ENCODE measurements at places on chromosomes 12 and 14.

DNA sequence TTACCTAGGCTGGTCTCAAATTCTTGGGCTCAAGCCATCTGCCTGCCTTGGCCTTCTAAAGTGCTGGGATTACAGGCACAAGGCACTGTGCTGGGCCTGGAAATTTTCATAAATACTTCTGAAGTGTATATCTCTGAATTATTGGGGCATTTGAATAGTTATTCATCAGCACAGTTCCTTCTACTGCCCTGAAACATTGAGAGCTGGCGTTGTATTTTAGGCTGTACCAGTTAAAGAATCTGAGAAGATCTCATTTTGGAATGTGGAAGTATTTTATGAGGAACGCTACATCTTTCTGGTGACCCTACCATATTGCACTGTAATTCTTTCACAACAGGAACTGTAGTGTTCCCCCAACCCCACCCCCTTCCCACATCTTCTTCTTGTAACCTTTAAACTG is 349.0 kb upstream of the RGS6 start:
- DNase-seq: no peak

GRCh38 chr12:114686426-114686772 is 2.4 kb upstream of the TBX3 start:
- no peak for DNase-seq

GRCh38 chr14:53884601-53885000 is 72.0 kb downstream of the BMP4 start:
- no peak for DNase-seq

DNA sequence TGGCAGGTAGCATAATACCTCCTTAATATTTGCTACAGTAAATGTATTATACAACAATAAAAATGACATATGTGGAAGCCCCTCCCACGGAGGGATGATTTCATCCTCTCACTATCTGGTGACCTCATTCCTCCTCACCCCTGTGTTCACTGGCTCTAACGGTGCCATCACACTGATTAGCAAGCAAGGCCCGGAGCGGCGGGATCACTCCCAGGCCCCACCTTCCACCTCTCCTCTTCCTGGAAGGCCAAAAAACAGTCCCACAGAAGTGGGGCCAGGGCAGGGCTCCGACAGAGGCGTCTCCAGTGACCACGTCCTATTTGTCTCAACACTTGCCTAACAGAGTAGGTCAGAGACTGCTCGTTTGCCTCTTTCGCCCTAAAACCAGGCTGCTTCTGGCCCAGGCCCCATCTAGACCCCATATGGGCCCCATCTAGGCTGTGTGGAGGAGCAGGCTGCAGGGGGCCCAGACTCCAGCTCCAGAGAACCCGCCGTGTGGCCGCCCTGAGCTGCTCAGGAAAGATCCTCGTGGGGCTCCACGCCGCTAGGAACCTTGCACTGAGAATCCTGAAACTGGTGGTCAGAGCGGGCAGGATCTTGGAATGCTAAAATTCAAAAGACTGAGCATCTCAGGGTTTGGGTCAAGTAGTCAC is 3.7 kb downstream of the SELPLG start:
- no peak for DNase-seq

GRCh38 chr12:128554546-128555304 is 269.0 kb downstream of the SLC15A4 start:
- DNase-seq: no peak

DNA sequence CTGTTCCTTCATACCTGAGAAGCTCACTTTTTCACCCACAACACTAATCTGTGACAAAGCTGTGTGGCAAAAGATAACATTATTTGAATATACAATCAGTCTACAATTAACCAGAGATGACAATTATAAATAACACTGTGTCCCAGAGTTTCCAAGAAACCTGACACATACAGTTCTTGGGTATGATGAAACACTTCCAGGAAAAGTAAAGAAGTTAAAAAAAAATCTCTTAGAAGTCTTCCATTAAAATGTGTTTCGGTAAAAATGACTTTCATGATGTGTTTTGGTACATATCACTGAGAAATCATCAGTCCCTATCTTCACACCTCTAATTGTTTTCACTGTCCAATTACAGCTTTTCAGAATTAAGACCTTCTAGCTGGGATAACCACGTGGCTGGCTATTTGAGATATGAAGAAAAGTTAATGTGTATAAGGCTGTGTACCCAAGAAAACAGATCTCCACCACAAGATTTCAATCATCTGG is 390.2 kb downstream of the SOX5 start:
- DNase-seq: no peak

GRCh38 chr14:62436261-62436660 is 609.0 kb downstream of the KCNH5 start:
- DNase-seq: no peak

DNA sequence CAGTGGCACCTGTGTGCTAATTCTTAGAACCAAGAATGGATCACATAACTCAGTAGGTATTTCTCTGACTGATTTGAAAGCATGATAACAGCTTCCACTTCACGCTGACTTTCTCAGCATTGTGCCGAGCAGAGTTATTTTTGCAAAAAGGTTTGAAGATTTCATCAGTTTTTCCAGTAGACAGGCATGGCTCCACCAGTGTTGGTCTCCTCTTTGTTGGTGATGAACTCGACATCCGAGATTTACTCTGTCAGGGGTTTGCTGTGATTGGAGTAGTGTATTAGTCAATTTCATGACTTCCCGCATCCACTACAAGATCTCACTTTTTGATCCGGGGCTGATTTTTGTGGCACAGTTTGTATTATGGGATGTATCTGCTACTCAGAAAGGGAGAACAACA is 85.3 kb downstream of the PRKCH start:
- no peak for DNase-seq

GRCh38 chr14:96888593-96888992 is 91.4 kb downstream of the VRK1 start:
- DNase-seq: no peak

DNA sequence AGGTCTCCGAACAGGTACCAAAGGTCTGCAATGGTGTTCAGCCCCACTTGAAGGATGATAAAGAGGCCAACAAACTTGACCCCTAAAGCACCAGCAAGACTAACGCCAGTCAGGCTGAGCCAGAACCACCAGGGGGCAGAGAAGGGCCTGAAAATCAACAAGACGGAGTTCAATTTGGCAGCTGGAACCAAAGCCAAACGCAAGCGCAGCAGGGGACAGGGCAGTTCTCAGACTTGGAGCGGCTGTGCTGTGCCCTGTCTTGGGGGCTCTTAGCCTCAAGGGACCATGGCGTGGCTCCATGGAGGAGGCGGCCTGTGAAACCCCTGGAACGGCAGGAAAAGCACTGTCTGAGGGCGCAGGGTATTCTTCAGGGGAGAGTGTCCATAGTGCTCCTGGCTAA is 19.6 kb downstream of the POMT2 start:
- peak; percentile 50 for DNase-seq

DNA sequence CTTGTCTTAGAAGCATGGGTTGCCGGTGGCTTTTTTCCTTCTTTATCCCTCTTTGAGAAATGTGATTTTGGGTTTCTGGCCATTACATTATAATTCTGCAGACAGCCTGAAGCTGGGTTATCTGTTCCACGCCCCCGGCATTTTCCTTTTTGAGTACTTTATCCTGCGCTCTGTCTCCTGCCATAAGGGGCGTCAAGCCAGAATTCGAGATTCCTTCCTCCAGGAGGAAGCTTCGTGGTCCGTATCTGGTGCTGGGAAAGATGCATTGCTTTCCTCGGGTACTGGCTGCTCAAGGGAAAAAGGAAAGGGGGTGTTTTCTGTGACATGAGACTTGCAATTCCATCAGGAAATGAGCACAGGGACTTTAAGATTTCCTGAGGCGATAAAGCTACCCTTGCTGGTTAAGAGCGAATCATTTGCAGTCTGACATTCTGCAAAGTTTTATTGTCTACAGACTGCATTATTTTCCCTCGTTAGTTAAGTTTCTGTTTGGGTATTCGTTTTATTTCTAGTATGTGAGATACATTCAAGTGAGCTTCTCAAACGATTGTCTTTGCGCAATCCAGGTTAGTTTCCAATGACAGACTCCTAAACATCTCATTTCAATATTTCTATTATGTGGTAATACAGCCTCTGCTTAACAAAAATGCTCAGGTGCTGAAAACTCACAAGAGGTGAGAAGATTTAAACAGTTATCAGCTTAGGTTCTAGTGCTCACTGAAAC is 694 bp downstream of the AKAP5 start:
- DNase-seq: peak; percentile 32

DNA sequence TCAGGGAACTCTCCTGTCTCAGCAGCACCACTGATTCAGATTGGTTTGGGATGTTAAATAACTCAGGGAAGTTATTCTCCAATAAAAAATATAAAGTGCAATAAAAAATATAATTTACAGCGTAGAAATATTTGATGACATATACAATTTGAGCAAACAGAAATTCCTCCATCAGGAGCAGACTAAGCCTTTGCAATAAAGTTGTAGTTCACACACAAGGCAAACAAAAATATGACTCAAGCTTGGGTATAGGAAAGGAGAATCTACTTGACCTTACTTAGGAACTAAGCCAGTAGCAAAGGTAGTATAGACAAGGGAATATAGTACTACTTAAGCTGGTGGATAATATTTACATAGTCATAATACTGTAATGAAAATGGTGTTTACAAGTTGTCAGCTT is 264.1 kb downstream of the KIF21A start:
- DNase-seq: no peak

- DNase-seq: no peak
Observed at GRCh38 chr14:94427016-94427613, 25.5 kb downstream of the SERPINA11 start.

DNA sequence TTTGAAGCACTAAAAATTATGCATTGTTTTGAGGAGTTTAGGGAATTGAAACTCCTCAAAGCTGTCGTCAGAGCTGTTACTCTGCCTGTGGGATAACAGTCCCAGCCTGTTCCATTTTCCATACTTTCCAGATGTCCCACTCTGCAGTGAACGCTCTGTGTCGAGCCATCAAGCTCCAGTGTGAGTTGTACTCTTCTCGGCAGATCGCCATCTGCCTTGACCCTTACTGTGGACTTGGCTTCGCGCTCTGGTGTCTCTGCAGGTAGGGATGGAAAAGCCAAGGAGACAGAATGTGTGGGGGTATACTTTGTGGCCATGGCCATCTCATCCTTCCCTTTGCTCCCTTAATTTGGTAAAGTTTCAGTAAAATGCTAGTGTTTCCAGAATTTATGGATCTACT is 35.5 kb upstream of the ATF1 start:
- no peak for DNase-seq

DNA sequence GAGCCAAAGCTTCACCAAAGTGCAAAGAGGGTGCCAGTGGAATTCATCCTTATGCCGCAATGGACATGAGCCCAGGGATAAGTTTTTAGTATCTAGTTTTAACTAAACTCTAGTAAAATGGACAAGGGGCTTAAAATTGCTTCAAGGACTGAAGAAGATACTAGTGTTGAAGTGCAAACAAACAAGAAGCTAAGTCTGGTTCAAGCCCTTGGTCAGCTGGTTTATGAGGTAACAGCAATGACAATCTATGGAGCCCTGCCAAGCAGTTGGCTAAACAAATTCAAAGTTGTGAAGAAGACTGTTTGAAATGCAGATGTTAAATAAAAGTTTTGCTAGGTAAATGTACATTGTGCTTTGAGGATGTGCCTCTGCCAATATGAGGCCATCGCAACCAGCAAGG is 209.4 kb downstream of the KTN1 start:
- no peak for DNase-seq

GRCh38 chr14:102029956-102030355 is 56.9 kb downstream of the HSP90AA1 start:
- DNase-seq: no peak

DNA sequence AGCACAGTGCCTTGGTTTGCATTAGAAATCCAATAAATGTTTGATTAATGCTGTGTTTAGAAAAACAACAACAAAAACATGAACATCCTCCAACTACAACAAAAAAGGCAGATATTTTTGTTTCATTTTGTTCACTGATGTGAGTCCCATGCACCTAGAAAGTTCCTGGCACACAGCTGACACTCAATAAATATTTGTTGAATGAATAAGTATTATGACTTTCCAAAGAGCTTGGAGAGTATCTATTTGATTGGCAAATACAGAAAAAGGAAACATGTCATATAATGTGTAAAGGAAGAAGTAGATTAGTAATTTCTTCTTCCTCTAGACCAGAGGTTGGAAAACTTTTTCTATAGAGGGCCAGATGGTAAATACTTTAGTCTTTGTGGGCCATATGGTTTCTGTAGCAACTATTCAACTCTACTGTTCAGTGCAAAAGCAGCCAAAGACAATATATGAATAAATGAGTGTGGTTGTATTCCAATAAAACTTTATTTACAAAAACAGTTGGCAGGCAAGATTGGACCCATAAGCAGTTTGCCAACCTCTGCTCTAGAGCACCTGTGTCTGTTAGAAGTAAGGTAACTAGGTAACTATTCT is 312.3 kb upstream of the DIO2 start:
- DNase-seq: no peak

GRCh38 chr12:51171884-51172514 is 936 bp downstream of the TFCP2 start:
- peak; percentile 53 for DNase-seq

Data from HAP-1 (cell line).